ENCODE measurements at places on chromosomes 7 and 10.

- no peak for DNase-seq
Measured at GRCh38 chr7:74388880-74389415, 64.8 kb upstream of the GTF2IRD1 start.

GRCh38 chr10:43573250-43574000 lies 991 bp downstream of the ZNF239 start:
- DNase-seq = no peak

GRCh38 chr10:1162481-1163203 lies 106.5 kb downstream of the WDR37 start:
- DNase-seq = no peak

GRCh38 chr7:133649593-133649992 lies 396.7 kb downstream of the EXOC4 start:
- no peak for DNase-seq

- DNase-seq = no peak
Measured at GRCh38 chr10:56135828-56136227, 225.2 kb downstream of the ZWINT start.

GRCh38 chr7:124898531-124898930 lies 31.1 kb downstream of the POT1 start:
- no peak for DNase-seq

DNA sequence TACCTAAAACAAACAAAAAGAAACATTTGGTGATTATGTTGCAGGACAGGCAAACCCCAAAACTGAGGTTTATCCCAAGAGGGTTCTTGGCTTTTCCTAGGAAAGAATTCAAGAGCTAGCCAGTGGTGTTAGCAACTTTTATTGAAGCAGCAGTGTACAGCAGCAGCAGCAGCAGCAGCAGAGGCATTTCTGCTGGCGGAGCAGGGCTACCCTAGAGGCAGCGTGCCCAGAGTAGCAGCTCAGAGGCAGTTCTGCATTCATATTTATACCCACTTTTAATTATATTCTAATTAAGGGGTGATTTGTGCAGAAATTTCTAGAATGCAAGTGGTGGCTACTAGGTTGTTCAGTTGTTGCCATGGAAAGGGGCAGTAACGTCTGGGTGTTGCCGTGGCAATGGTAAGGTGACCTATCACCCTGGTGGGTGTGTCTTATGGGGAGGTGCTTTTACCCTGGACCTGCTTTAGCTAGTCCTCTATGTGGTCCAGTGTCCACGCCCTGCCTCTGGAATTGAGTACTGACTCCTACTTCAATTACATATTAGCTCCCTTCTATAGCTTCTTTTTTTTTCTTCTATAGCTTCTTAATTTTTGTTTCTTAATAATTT lies 53.9 kb downstream of the VCL start:
- DNase-seq = no peak

DNA sequence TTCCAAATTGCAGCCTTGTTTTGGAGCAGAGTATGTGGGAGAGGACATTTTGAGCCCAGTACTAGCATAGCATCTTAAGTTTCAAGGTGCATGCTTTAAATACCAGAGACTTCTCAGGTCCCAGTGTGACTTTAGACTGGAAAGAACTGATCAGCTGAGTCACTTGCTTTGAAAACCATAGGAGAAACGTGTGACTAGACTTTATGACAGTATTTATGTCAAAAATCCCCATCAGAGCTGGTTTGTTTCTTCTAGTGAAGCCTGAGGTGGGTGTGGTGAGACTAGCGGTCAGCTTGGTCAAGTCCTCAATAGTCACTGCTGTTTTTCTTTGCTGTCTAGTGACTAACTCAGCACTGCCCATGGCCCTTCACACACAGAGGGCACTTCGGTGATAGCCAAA lies 724.2 kb downstream of the GATA3 start:
- DNase-seq = no peak

DNA sequence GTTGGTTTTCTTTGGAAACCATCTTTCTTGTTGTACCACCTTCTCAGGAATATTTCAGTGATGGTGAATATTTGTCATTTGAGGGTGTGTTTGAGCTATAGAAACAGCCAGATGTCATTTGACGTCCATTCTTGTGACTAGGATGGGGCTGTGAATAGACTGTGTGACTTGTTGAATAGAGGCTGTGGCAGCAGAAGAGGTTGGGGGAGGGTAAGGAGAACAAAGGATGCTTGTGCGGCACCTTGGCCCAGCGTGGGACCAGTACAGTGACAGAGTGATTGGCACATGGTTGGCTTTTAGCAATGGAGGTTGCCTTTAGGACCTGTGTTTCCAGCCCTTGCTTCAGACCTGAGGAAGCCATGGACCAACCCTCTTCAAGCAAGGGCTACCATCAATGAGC lies 11.3 kb downstream of the DMBT1 start:
- DNase-seq = no peak

- DNase-seq = no peak
Measured at GRCh38 chr7:45703373-45703821, 129.2 kb downstream of the ADCY1 start.

- DNase-seq = no peak
Measured at GRCh38 chr7:143975617-143976016, 21.0 kb downstream of the OR2F1 start.

GRCh38 chr7:98470485-98471240 lies 69.8 kb upstream of the BAIAP2L1 start:
- DNase-seq = peak; percentile 42

Measured in left hindlimb (tissue), 1 donor.